ENCODE measurements at places on chromosomes 7 and 10.

DNA sequence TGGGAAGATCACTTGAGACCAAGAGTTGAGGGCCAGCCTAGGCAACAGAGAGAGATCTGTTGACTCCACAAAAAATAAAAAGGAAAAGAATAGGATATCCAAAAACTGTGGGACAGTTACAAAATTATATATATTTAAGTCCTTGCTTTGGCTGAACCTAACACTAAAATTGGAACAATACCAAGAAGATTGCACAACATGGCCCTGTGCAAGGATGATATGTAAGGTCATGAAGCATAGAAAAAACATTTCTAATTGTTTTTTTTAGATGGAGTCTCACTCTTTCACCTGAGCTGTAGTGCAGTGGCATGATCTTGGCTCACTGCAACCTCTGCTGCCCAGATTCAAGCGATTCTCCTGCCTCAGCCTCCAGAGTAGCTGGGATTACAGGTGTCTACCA, 139.0 kb downstream of the TPST1 start:
- DNase-seq, result no peak

GRCh38 chr7:45211066-45211465, 53.5 kb downstream of the RAMP3 start:
- DNase-seq, result no peak

DNA sequence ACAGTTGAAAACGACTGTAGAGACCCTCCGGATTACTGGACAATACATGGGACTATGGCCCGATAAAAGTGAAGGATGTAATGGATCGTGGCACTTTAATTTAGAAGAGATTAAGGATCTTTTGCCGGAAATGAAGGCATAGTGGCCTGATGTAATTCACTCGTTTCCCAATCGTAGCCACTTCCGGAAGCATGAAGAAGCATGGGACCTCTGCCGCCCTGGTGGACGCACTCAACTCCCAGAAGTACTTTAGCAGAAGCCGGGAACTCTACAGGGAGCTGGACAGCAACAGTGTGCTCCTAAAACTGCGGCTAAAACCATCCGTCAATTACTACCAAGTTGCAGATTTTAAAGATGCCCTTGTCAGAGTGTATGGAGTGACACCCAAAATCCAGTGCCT, 59.6 kb upstream of the NUPR2 start:
- no peak for DNase-seq

DNA sequence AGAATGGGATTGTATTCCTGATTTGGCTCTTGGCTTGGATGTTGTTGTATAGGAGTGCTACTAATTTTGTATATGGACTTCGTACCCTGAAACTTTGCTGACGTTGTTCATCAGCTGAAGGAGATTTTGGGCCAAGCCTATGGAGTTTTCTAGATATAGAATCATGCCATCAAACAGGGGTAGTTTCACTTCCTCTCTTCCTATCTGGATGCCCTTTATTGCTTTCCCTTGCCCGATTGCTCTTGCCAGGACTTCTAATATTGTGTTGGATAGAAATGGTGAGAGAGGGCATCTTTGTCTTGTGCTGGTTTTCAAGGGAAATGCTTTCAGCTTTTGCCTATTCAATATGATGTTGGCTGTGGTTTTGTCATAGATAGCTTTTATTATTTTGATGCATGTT, 92.3 kb downstream of the CCDC7 start:
- DNase-seq, result no peak

DNA sequence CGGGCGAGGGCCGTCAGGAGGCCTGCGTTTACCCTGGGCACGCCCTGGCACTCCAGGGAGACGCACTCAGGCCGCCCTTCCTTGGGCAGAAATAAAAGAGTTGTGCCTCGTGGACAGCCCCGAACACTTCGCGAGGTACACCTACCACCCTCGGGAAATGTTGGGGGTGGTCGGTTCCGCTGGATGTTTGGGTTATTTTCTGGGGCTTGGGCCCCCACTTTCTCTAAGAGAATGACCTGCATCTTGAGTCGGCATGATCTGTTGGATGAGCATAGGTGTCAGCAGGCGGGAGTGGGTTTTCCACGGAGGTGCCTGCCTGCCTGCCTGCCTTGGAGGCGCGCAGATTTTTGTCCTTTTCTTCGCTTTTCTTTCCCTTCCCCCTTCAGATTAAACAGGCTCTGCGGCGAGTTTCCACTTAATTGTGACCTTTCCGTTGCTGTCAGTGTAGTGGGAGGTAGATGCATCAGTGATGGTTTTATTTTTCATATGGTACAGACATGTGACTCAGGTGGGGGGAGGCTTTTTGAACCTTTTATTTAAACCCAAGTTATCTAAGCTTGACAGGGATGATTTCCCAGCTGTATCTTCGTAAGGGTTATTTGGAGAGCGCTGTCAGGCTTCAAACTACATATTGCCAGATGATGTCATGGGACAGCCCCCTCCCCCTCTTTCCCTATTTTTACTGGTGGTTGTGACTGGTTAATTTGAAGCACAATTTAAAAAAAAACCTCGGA, 661 bp downstream of the HECTD2 start:
- DNase-seq, result peak; percentile 2

DNA sequence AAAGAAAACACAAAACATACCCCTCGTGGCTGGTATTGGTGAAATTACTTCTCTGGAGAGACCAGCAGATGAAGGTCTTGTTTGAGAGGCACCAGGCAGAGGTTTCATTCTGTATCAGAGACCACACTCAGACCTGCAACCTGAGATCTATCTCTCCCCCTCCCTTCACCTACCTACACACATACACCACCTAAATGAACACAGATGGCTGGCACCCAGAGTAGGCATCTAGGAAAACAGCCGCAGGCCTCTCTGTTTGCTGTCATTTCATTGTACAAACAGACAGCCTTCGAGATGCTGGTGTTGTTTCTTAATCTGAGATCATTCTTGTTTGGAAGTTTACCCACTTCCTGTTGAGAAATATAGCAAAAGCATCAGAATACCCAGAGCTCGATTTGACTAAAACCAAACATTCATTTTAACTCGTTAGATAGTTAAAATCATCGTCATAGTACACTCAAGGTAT, 173.9 kb upstream of the SLC25A13 start:
- no peak for DNase-seq

- DNase-seq, result no peak
These were observed 25.8 kb upstream of the PIP4K2A start for GRCh38 chr10:22740180-22740579.

DNA sequence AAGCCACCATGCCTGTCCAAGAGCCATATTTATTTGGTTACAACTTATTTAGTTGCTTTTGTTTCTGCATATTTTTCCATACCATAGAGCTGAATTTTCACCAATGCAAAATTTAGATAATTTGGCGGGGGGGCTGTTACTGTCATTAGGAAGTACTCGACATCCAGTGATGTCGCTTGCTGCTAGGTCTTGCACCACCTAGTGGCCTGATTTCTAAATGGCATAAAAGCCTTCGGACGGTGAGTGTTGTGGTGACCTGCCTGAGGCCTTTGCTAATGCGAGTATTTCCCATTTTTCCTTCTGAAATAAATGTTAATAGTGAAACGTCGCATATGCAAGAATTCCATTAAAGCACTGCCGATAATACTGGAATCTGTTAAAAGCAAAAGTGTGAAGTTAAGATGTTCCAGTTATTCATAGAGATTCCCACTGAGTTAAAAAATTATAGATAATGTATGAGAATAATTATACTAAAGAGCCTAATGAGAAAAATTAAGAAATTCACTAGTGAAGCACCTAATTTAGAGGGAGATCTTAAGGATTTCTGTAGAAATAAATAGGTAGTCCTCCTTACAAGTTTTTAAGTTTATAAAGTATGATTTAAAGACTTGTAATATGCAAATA, 86.1 kb upstream of the DNAJB6 start:
- peak; percentile 11 for DNase-seq

DNA sequence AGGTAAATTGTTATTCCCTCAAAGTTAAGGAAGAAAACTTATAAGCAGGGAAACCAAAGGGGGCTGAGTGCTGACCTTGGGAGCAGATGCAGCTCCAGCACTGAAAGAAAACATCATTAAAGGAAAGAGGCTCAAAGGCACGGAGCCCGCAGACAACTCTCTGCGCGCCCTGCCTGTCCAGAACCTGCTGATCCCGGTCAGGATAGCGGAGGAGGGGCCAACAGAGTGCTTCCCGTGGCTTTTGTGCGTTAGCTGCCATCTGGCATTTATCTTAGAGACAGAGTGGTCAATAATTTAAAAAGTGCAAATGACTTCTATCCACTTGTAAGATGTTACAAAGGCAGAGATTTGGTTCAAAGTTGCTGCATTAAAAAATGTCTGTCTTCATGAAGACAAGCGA, 162.1 kb downstream of the FANK1 start:
- DNase-seq, result no peak

GRCh38 chr10:36717118-36717517, 408.3 kb upstream of the ANKRD30A start:
- DNase-seq, result no peak

GRCh38 chr7:74655768-74656440, 1.6 kb upstream of the GTF2I start:
- no peak for DNase-seq

GRCh38 chr7:32928785-32929298, 28.4 kb upstream of the FKBP9 start:
- no peak for DNase-seq

DNA sequence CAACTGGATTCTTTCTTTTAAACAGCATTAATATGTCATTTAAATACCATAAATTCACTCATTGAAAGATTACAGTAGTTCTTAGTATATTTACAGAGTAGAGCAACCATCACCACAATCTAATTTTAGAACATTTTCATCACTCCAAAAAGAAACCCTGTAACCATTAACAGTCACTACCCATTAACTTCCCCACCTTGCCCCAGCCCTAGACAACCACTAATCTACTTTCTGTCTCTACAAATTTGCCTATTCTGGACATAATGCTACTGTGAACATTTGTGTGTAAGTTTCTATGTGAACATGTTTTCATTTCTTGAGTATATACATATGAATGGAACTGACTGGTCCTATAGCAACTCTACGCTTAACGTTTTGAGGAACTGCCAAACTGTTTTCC, 42.4 kb downstream of the P4HA1 start:
- DNase-seq, result no peak

DNA sequence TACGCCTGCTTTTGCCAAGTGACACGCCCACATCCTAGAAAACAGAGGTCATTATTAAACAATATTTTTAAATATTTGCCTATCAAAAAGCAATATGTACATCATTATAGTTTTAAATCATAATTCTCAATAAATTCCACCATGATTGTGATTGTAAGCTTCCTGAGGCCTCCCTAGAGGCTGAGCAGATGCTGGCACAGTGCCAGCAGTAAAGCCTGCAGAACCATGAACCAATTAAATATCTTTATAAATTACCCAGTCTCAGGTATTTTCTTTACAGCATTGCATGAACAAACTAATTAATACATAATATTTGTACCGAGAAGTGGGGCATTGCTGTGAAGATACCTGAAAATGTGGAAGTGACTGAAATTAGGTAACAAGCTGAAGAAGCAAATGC, 174.7 kb upstream of the TMEM196 start:
- no peak for DNase-seq

DNA sequence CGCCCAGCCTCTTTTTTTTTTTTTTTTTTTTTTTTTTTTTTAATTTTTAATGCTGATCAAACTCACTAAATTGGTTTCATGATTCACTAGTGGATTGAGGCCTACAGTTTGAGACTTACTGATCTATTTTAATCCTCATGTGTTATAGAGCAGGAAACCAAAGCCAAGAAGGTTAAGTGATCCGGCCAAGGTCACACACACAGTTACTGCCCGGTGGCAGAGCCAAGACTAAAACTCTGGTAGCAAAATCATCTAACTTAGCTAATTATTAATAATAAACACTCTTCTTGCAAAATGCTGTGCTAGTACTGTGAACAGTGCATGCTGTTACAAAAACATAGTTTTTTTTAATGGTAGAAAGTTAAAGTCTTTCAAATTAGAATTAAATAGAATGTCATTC, 188.3 kb upstream of the NFE2L3 start:
- DNase-seq, result no peak

GRCh38 chr7:123410273-123410904, 124.0 kb downstream of the IQUB start:
- no peak for DNase-seq

DNA sequence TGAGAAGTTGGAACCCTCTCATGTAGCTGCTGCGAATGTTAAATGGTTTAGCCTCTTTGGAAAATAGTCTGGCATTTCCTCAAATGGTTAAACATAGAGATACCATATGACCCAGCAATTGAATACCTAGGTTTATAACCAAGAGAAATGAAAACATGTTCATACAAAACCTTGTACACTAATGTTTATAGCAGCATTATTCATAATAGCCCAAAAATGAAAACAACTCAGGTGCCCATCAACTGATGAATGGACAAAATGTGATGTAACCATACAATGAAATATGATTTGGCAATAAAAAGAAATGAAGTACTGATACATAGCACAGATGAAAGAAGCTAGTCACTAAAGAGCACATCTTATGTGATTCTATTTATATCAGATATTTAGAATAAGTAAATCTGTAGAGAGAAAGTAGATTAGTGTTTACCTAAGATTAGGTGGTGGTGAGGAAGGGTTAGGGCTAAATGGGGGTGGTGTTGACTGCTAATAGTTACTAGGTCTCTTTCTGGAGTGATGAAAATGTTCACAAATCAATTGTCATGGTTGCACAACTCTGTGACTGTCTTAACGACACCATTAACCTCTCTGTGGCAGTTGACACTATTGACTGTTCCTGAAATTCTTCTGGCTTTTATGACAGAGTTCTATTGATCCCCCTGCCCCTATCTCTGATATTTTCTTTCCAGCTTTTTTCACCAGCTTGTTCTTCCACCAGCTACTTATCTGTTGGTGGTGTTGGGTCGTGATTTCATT, 35.2 kb downstream of the VCL start:
- no peak for DNase-seq

DNA sequence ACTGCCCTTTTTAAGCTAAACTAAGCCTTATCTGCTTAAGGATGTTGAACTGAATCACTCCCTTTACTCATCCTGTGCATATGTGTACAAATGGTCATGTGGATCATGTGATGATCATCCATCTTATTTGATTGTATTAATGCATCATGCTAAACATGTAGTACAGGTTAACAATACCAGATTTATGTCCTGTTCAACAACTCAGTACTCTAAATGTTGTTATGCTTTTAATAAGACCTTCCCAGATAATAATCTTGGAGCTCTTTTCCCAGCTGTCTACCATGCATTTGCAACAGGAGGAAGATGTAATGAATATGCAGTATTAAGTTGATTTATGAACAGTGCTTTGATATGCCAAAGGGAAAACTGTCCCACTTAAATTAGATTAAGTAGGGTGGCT, 318.0 kb downstream of the BICC1 start:
- DNase-seq, result no peak

DNA sequence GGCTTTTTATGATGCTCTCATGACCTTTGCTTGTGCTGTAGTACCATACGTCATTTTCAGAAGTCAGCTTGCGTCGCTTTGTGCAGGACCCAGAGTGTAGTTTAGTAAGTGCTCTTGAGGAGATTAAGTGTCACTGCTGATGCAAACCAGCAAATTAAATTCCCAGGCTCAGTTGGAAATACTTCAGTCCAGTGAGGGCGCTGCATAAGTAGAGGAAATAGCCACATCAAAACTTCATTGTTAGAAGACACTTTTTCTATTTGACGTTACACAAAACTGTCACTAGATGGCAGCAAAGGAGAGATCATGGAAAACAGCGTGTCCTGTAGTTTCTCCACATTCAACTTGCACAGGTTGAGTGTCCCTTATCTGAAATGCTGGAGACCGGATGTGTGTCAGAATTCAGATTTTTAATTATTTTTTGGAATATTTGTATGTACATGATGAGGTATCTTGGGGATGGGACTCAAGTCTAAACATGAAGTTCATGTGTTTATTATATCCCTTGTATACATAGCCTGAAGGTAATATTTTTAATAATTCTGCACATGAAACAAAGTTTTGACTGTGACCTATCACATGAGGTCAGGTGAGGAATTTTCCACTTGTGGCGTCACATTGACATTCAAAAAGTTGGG, 7.9 kb downstream of the ZNF22 start:
- DNase-seq, result no peak
